ENCODE measurements at places on chromosomes 2 and 18. TPM values are rescaled to one million over a fixed set of nuclear protein-coding genes. Genes with fewer than 3 reads are reported as not detected.

DNA sequence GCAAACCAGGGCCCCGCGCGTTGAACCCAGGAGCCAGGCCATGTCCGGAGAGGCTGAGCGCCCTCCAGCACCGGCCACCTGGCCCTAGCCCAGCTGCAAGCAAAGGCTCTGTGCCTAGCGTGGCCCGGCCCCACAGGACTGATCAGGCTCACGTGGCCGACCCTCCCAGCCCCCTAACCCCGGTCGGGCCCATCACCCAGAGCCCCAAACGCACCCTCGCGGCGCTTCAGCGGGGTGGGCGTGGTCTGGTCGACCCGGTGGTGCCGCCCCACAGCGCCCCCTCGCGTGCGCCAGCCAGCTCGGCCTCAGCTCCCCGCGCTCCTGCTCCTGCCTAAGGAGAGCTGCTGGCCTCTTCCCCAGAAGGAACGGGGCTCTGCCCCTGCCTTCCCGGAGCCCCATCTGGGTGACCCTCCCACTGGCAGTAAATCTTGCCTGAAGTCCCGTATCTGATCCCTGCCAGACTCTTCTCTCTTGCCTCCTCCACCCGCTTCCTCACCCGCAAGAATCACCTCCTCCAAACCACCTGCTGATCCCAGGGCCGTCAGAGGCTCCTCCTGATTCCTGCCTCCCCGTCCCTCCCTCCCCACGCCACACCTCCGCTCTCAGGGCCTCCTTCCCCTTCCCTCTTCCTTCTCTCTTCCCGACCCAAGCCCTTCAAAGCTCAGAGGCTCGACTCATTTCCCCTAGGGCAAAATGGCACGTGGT lies 12.3 kb upstream of the TEX51 start:
- DNase-seq: no peak

Gene AGXT
- total RNA-seq: not detected

- no peak for DNase-seq
Observed at GRCh38 chr2:30652271-30652915, 154.9 kb downstream of the CAPN13 start.

DNA sequence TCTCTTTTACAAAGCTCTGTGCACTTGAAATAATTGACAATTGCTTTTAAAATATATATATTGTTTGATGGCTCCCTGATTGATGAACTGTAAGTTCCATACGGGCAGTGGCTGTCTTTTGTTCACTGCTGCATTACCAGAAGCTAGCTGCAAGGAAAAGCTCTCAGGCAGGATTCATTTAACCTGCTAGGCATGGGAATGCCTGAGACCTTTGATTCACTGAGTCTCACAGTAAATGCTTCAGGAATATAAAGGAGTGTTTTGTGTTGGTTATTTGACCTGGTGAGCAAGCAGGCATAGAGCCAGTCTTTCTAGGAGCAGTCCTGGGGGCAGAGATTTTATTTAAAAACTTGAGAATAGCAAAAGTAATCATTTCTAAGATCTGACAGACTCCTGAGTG lies 193.2 kb upstream of the ITGA4 start:
- DNase-seq: no peak

Gene GALR1
- total RNA-seq: 1.1 TPM

Gene OTOS
- total RNA-seq: not detected

GRCh38 chr18:48800876-48801727 lies 149.7 kb downstream of the SMAD7 start:
- DNase-seq: no peak

DNA sequence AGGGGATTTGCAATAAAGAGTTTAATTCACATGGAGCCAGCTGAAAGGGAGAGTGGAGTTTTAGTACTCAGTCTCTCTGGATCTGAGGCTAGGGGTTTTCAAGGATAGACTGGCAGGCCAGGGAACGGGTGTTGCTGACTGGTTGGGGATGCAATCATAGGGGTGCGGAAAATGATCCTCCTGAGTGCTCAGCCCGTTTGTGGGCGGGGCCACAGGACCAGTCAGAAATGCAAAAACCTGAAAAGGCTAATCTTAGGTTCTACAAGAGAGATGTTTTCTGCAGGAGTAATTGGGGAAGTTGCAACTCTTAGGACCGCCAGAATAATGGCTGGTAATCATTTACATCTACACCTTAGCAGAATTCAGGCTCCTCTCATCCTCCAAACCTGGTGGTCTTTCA lies 2.5 kb downstream of the NFU1 start:
- DNase-seq: no peak

DNA sequence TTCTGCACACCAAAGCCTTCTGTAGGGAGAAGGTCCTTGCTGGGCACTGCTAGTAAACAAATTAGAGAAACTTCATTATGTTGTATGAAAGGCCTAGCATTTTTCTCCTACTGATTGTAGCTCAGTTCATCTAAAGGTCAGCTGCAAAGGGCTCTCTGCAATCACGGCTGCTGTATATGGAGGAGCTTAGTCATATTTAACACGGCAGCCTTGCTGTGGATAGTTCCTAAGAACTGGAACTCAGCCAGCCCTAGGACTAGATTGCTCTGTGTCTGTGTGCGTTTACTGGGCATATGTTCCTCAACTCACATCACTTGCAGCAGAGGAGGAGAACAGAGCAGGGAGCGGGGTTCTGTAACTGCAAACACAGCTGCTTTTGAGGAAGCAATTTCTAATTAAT lies 1103.9 kb upstream of the KLHL29 start:
- peak; percentile 51 for DNase-seq

Gene LRP2
- 0.26 TPM for total RNA-seq

DNA sequence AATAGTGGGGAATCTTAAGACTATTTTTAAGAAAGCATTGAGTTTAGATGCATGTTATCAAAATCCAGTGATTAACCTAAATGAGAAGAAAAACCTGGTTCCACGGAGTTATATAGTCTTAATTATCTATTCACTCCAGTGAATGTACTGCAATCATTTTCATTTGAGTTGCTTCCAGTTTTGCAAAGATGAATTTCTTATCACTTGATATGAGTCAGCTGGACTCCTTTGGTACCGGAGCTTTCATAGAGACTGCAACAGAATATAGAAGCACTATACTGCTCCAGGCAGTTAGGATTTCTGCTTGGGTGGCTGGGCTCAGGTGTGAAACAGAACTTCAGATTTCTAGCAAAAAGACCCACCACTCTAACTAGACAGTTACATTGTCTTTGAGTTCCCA lies 92.2 kb upstream of the NFU1 start:
- no peak for DNase-seq

DNA sequence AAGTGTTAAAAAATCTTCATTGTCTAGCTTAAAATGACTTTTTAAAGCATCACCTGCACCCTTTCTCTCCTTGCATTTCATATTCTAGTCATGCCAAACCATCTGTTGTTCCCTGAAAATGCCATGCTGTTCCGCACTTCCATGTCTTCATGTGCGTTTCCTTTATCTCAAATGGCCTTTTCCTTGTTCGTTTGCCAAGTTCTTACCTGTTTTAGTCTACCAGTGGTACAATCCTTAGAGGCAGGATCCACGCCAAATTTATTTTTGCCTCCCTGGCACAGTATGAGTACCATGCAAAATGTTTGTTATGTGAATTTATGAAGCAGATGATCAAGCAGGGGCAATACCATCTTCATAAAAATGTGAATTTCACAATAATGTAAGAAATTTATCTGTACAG lies 37.0 kb downstream of the TMEFF2 start:
- no peak for DNase-seq

GRCh38 chr2:218691234-218691633 lies 19.3 kb downstream of the STK36 start:
- DNase-seq: no peak

Gene GAREM1
- 15.9 TPM for total RNA-seq

DNA sequence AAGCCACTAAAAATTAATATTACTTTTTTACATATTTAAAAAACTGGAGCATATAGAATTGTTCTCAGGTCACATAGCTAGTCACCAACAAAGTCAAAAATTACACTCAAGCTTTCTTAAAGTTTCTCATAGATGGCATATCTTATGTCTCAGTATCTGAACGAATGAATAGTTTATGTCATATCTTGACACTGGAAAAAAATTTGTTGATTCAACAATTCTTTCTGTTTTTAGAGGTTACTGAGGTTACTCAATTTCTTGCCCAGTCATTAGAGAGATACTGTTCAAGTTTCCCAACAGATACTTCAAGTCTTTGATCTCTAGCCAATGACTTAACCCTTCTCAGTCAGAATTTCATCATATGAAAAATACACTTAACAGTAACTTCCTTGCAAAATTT lies 113.1 kb upstream of the XIRP2 start:
- DNase-seq: no peak

DNA sequence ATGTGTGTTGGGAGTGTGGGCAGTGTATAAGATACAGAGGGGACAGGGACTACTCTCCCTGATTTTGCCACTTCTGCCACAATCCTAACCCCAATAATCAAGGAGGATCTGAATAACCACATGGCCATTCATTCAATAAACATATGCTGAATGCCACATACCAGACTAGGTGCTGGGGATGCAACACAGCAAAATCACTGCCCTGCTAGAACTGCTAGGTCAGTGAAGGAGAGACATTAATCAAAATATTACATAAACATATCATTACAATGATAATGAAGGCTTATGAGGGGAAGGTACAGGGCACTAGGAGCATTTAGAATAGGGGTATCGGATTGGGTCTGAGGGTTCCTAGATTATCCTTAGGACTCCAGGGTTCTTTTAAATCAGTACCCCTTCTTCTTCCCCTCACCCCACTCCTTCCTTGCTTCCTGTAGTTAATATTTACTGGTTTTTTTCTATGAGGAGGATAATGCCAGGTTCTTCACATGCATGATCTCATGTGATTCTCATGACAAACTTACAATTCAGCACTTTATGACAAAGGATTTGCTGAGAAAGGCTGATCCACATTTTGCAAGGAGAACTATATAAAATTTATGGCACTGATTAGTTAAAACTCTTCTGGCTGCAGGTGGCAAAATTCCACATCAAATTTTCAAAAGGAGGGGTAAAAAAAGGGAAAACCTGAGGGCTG lies 56.4 kb upstream of the PCBP1 start:
- DNase-seq: no peak

GRCh38 chr2:120465012-120465700 lies 119.2 kb downstream of the INHBB start:
- no peak for DNase-seq

Measured in urinary bladder (tissue), 4 donors.